ENCODE measurements at places on chromosomes 2 and 18.
A peak's percentile ranks its signal among the peaks of the same experiment; 100 is the strongest.

- no peak for DNase-seq
Measured at GRCh38 chr2:39136799-39137198, 15.9 kb upstream of the SOS1 start.

GRCh38 chr18:4251873-4252272 is 203.2 kb downstream of the DLGAP1 start:
- no peak for DNase-seq

- no peak for DNase-seq
Measured at GRCh38 chr2:121217627-121218026, 67.4 kb downstream of the TFCP2L1 start.

- no peak for DNase-seq
Measured at GRCh38 chr2:68290901-68291300, 28.8 kb downstream of the CNRIP1 start.

GRCh38 chr2:197954328-197954727 is 149.9 kb downstream of the PLCL1 start:
- DNase-seq, result no peak

DNA sequence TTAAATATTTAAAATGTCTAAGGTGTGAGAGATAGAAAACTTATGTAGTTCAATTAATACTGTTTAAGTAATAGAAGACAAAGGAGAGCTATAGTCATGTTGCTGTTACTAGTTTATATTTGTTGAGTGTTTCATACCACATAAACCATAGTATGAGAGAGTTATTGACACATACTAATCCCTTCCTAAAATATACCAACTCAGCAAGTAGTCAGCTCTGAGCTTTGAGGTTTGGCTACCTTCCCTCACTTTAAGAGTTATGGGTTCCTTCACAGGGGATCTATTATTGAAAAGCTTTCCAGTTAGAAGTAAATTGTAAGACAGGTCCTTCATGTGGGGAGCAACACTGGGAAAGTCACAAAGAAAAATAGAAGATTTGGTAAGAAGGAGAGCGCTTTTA is 701.6 kb upstream of the ZEB2 start:
- no peak for DNase-seq

DNA sequence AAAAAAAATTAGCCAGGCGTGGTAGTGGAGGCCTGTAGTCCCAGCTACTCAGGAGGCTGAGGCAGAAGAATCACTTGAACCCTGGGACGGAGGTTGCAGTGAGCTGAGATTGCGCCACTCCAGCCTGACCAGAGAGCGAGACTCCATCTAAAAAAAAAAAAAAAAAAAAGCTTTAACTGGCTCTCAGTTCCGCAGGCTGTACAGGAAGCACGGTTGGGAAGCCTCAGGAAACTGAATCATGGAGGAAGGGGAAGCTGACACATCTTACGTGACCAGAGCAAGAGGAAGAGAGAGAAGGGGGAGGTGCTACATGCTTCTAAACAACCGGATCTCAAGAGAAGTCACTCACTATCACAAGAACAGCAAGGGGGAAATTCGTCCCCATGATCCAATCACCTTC is 505.6 kb upstream of the SLC8A1 start:
- peak; percentile 33 for DNase-seq

Data from EH (cell line).